ENCODE measurements at places on chromosomes 11 and 22. TPM values are rescaled to one million over a fixed set of nuclear protein-coding genes. Genes with fewer than 3 reads are reported as not detected.

Gene ABTB2
- 24.5 TPM for total RNA-seq

Gene OR8H1
- not detected for total RNA-seq

Gene APOA4
- not detected for total RNA-seq

Gene FAM83F
- total RNA-seq: not detected

Gene OR10D3
- not detected for total RNA-seq

Gene GANAB
- total RNA-seq: 264 TPM

Gene ELMOD1
- total RNA-seq: 0.34 TPM

Gene DKK3
- 14.5 TPM for total RNA-seq

Measured in A549 treated with DMSO at 1 μM for 4 hours (cell line).